ENCODE measurements at places on chromosomes 4 and X.
A peak's percentile ranks its signal among the peaks of the same experiment; 100 is the strongest.

DNA sequence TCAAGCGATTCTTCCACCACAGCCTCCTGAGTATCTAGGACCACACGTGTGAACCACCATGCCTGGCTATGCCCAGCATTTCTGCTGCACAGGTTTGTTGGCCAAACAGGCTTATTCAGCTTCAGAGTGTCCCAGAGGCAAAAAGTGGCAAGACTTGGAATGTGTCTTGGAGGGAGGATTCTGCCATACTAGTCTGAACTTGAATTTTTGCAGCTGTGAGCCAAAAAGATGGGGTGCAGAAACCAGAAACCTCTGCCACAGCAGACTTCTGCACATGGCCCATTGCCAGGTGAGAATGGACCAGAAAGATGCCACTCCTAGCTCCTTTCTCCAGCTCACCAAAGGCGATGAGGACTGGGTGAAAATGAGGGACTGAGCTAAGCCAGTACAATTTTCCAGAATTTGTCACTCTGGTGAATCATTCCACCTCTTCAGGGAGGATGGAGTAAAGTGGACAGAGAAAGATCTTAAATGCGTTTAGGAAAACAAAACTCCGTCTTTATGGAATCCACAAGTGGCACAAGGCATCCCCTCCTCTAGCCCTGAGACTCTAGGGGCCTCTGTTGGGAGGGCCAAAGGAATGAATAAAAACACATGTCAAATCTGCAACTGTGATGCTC lies 369.1 kb upstream of the CLNK start:
- no peak for DNase-seq

DNA sequence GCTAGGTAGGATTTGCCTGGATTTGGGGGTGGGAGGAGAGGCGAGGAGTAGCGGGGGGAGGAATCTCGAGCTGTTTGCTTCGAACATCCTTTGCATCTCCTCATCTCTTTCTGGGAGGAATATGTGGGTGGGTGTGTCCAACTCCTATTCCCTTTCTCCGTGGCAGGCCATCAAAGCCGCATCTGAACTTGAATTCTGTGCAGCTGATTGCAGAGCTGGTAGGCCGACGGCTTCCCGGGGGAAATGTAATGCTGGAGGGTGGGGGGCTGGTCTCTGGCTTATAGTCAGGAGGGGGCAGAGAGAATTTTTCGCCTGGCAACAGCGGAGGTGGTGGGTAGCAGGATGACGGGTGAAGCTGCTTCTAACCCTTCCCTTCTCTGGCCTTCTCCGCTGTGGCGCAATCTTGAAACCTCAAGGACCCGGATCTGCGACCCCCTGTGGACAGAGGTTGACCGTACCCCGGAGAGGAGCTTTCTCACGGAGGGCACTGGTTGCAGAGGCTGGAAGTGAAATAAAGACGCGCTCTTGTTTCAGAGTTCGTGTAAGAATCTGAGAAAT lies 628 bp downstream of the ZCCHC12 start:
- peak; percentile 3 for DNase-seq

- DNase-seq, result peak; percentile 44
Measured at GRCh38 chr4:151604238-151604637, 156.6 kb downstream of the GATB start.

DNA sequence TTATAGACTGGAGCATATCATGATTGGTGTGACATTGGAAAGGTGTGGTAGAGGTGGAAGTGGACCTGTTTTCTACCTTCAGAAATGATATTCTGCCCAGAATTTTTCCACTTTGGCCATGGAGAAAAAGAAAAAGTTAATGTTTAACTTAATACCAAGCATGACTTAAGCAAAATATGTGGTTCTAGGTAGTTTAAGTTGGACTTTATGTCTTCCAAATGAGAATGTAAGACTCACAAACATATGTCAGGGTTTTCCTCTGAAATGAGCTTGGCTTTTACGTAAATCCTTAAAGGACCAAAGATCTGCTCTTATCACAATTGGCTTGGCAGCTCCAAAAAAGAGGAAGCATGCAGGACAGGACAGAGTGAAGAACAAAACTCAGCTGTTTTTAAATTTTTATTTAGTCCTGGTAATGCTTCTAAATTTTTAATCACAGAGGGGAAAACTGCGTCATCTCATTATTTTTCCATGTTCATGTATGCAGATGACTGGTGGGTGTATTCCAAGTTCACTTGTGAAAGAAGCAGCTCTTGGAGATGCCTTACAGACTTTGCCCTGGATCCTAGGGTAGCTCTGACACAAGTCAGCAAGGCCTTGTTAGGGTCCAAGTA lies 98.2 kb downstream of the ANK2 start:
- no peak for DNase-seq

DNA sequence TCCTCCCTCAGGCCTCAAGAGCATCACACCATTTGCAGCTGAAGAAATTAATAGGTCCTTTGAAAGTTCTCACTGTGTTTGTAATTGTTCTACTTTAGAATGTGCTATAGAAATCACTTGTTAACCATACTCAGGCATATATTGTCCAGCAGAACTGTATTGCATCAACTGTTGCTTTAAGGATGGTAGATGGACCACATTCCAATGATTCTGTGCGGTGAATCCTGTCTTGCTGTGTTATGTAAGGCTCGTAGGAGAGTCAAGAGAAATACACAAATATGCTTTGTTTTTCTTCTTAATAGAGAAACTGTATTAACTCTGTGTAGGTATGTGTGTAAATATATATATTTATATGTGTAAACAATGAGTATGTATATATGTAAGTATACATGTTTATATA lies 6.3 kb upstream of the ADGRA3 start:
- no peak for DNase-seq

DNA sequence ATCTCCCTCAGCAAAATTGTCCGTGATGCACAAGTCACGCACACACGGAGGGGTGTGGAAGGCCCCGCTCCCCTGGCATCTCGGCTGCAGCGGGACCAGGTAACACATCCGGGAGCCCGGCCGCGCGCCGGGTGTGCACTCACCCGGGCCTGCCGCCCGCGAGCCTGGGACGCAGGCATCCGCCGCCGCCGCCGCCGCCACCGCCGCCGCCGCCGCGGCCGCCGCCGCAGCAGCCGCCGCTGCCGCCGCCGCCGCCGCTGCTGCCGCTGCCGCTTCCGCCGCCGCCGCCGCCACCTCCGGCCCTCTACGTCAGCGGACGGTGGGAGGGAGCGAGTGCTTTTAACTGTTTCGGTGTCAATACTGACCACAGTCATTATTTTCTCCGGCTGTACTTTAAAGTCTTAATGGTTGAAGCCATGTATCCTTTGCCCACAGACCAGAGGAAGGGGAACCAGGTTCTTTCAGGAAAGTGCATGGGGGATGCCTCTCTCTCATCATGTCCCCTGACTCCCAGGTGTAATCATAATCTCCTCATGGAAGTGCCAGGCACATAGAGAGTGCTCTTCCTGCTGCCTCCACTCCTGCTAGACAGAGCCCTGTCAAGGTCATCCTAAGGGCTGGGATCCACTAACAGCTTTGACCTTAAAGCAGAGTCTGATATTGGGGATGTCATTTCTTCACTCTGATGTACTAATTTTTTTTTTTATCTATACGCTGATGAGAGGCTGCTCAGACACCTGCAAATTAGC lies 38.0 kb downstream of the MAGEE2 start:
- DNase-seq, result peak; percentile 20

DNA sequence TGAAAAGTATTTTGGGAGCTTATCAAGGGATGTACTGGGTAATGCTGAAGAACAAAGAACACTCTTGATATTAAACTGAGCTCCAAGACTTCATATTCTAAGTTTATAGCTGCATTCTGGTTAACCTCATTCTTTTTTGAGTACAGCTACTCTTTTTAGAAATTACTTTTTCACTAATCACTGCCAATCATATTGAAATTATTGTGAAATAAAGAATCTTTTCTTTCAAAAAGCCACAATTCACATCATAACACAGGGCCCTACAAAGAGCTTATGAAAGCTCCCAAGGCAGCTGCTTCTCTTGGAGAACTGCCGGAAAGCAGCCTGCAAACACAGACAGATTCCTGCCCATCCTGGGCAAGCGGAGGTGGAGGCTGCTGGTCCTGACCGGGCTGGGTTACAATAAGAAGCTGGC lies 121.4 kb downstream of the RNF150 start:
- no peak for DNase-seq

Data from ELR (cell line).